ENCODE measurements at places on chromosomes 16 and 17.
A peak's percentile ranks its signal among the peaks of the same experiment; 100 is the strongest.

- peak; percentile 77 for DNase-seq
These were observed 105.2 kb downstream of the CLEC16A start for GRCh38 chr16:11049396-11050059.

DNA sequence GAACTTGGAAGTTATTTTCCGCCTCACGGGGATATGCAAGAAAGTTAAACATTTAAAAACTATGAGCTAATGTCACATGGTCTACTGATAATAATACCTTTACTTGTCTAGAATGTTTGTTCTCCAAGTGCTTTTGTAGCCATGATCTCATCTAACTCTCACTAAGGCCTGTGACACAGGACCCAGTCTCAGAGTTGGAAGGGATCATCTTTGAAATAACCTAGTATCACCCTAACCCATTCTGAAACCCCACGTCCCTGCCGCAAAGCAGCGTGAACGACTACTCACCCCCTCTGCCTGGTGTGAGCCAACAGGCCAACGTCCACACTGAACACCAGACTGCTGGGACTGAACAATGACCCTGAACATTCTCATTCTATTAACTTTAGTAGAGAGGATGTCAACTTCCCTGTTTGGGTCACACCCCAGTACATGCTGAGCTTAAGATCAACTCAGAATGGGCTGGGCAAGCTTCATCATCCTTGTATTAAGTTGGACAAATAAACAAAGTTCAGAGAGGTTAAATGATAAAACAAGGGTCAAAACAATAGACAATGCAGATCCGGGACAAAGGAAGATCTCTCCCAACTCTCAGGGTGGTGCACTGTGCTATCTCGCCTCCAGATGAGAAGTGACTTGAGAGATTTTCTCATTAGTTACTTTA, 54.8 kb upstream of the BCAR1 start:
- DNase-seq: no peak

GRCh38 chr16:65414284-65414984, 292.6 kb upstream of the CDH11 start:
- peak; percentile 80 for DNase-seq

GRCh38 chr16:15783985-15784384, 72.8 kb downstream of the MYH11 start:
- no peak for DNase-seq

DNA sequence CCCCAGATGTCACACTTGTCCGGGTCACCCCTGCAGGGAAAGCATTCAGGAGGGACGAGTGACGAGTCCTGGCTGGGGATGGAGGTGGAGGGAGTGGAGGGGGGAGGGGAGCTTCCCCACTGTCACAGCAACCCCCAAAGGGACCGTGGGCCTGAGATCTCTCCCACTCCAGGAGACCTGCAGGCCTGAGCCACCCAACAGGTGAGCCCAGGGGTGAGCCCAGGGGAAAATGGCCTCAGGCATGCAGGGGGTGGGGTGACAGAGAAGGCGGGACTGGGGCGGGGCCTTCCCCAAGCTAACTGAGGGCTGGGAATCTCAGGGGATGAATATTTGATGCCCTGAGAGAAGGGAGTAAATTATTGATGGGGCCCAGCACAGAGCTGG, 2.4 kb downstream of the USH1G start:
- DNase-seq: peak; percentile 55

DNA sequence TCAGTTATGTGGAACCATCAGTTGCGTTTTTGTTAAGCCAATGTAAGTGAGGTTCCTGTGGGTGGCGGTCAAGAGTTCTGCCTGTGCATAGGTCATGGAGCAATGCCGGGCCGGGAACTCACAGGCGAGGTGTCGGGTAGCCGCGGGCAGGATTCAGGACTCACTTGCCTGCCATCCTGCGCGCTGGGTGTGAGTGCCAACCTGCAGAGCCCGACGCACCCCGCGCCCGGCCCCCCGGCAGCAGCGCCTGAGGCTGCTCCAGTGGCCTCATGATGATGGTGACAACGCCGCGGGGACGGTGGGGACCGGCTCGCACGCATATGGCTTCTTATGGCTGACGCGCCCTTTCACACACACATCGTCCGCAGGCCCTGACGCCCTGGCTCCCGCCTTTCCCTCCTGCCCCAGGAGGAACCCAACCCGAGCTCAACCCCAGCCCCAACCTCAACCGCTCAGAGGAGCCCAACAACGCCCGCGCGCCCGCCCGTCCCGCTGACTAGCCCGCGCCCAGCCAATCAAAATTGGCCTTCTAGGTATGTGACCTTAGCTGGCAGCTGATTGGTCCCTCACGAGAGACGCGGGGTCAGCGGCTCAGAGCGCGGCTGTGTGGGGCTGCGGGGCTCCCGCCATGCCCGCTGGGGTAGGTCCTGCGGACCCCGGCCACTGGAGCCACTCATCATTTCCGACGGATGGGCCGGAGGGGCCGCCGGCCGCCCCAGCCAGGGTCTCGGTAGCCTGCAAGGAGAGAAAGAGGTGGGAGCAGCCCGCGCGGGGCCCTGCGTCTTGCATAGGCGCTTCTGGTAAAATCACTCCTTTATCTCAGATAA, at the start of gene C16orf95:
Gene C16orf95 (minus strand): TSS at position 470 of the 827 bp plus-strand sequence. CDS start 150 bp downstream, at position 320.
- DNase-seq: peak; percentile 98

- no peak for DNase-seq
These were observed 8.3 kb downstream of the PIPOX start for GRCh38 chr17:29051194-29051593.

- DNase-seq: no peak
These were observed 30.1 kb upstream of the ABCC1 start for GRCh38 chr16:15919331-15919730.

GRCh38 chr17:35295686-35296085, 52.8 kb downstream of the SLFN5 start:
- no peak for DNase-seq

GRCh38 chr16:87190288-87191230, 126.6 kb downstream of the C16orf95 start:
- no peak for DNase-seq

GRCh38 chr17:60049936-60050335, 28.8 kb downstream of the HEATR6 start:
- no peak for DNase-seq

- DNase-seq: no peak
These were observed 44.0 kb upstream of the MEAK7 start for GRCh38 chr16:84548508-84548907.

All from islet precursor cell (in vitro differentiated cells).